ENCODE measurements at places on chromosomes 4 and X. TPM values are rescaled to one million over a fixed set of nuclear protein-coding genes. Genes with fewer than 3 reads are reported as not detected.

Gene STOX2
- total RNA-seq, result 35.3 TPM

Gene MAD2L1
- 0.89 TPM for total RNA-seq

Gene PRSS12
- total RNA-seq, result 0.56 TPM

DNA sequence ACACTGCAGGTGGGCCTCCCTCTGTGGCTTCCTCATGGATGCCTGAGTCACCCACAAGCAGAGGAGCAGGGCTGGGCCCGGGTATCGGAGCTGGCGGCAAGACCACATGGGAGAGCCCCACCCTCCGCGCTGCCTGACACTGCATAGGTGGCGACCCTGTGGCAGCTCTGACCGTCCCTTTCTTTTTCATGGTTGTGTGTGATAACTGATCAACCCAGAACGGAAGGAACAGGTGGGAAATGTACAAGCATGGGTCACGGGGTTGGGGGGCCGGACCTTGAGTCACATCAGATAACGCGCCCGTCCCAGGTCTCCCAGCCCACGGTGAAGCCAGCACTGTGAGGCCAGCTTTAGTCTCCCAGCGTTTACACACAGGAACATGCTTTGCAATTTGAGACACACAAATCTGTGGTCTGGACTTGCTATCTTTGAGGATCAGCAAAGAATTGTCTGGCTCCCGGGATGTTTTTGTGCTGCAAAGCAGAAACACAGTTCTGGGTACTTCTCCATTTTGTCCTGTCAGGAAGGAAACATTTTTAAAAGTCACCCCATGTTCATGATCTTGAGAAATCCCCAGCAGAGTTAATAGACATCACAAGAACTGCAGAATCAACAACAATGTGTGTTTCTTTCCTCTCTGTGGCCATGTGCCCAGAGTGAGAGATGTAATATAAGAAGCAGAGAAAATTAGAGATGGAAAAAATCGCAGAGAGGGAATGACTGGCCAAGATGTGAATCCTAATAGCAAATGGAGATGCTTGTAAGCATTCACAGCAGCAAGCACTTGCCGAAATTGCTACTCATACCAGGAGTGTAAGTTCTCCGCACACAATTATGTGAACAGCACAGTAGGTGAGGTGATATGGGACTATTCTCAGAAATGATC is 70.1 kb upstream of the CBR4 start:
- H3K36me3 ChIP-seq, result no peaks in the 10 kb centered on the region
- peaks cover 12% of the 10 kb centered on the region for H3K4me1 ChIP-seq
- no peak overlapping the region for H3K4me3 ChIP-seq
- peak overlapping the region; percentile 87 for H3K27ac ChIP-seq
- H3K27me3 ChIP-seq, result no peaks in the 10 kb centered on the region
- DNase-seq, result peak; percentile 62

- no peaks in the 10 kb centered on the region for H3K27me3 ChIP-seq
- H3K4me3 ChIP-seq, result no peak overlapping the region
- DNase-seq, result no peak
- H3K27ac ChIP-seq, result no peak overlapping the region
- no peaks in the 10 kb centered on the region for H3K4me1 ChIP-seq
- H3K36me3 ChIP-seq, result no peaks in the 10 kb centered on the region
Observed at GRCh38 chr4:181365671-181366070, 877.5 kb upstream of the TENM3 start.

- no peak overlapping the region for H3K4me3 ChIP-seq
- DNase-seq, result no peak
- peaks cover 6% of the 10 kb centered on the region for H3K4me1 ChIP-seq
- no peaks in the 10 kb centered on the region for H3K36me3 ChIP-seq
Observed at GRCh38 chr4:138113819-138114400, 128.2 kb downstream of the SLC7A11 start.

DNA sequence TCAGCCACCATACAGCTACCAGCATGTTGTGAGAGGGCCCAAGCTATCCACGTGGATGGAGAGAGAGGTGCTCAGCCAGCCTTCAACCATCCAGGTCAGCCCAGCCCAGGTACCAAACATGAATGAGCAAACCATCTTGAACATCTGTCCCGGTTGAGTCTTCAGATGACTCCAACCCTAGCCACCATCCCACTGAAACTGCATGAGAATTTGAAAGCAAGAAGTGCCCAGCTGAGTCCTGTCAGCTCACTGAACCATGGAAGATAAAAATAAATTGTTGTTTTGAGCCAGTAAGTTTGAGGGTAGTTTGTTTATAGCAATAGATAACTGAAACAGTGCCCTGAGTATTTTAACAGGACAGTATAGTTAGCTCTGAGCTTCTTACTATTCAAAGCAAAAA is 7.3 kb upstream of the SEL1L3 start:
- no peaks in the 10 kb centered on the region for H3K4me1 ChIP-seq
- no peaks in the 10 kb centered on the region for H3K27me3 ChIP-seq
- H3K4me3 ChIP-seq, result no peak overlapping the region
- no peaks in the 10 kb centered on the region for H3K36me3 ChIP-seq
- no peak for DNase-seq

DNA sequence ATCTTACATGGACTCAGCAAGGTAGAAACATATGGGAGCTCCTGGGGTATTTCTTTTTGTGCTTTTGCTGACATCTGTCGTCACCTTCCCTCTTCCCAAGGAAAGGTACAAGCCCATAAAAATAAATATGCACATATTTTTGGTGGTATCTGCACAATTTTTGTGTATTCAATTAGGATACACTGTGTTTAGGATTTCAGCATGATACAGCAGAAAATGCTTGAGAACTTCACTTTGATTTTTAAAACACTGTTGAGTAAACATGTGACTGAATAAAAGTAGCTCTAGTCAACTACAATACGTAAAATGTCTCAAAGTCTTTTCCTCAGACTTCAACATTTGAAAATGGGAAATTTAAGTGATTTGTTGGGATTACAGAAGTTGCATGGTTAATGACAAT is 99.4 kb upstream of the SPANXC start:
- H3K27me3 ChIP-seq, result no peaks in the 10 kb centered on the region
- H3K27ac ChIP-seq, result no peak overlapping the region
- DNase-seq, result no peak
- H3K4me1 ChIP-seq, result no peaks in the 10 kb centered on the region

DNA sequence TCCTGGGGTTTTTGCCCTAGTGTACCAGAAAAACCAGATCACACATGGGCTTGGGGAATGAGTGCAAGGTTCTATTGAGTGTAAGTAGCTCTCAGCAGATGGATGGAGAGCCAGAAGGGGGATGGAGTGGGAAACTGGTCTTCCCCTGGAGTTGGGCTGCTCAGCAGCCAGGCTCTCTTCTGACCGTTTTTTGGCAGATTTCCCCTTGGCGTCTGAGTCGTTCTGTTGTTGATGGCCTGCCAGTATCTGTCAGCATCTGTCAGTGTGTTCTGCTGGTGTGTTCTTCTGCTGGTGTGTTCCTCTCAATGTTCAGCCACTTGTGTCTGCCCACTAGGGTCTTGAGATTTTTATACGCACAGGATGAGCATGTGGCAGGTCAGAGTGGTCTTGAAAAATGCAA is 633.9 kb upstream of the CPEB2 start:
- no peaks in the 10 kb centered on the region for H3K36me3 ChIP-seq
- DNase-seq, result no peak
- no peaks in the 10 kb centered on the region for H3K4me1 ChIP-seq
- H3K27ac ChIP-seq, result no peak overlapping the region

DNA sequence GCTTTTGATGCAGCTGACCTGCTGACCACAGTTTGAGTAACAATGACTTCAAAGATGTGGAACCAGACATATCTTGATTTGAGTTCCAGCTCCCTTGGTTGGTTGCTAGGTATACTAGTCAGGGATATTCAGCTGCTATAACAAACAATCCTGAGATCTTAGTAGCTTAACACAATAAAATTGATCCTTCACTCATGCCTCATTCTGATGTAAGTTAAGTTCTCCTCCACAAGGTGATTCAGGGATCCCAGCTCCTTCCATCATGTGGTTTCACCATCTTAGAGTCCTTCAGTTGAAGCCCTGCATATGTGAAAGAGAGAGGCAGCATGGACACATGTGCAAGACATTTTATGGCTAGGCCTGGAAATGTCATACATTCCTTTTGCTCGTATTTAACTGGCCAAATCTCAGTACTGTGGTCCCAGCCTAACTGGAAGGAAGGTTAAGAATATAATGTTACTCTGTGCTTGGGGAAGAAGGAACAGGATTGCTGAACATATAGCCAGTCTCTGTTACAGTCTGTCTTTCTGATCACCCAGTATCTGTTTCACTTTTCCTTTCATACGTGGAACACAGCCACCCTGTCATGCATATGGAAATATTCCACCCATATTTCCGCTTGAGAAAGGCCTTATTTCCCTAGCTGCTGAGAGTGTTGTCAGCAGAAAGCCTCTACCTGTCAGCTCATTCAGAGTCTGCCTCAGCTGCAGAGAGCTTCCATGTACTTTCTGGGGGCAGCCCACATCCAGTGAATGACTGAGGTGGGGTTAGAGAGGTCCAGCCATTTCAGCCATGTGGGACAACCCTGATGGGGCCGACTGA is 7.1 kb downstream of the SMIM9 start:
- H3K27ac ChIP-seq, result no peak overlapping the region
- no peak overlapping the region for H3K4me3 ChIP-seq
- H3K36me3 ChIP-seq, result no peaks in the 10 kb centered on the region
- no peak for DNase-seq
- H3K27me3 ChIP-seq, result no peaks in the 10 kb centered on the region

GRCh38 chr4:177271915-177272766 is 37.5 kb upstream of the NEIL3 start:
- DNase-seq, result no peak
- no peaks in the 10 kb centered on the region for H3K4me1 ChIP-seq
- no peaks in the 10 kb centered on the region for H3K27me3 ChIP-seq
- H3K27ac ChIP-seq, result no peak overlapping the region
- no peaks in the 10 kb centered on the region for H3K36me3 ChIP-seq

DNA sequence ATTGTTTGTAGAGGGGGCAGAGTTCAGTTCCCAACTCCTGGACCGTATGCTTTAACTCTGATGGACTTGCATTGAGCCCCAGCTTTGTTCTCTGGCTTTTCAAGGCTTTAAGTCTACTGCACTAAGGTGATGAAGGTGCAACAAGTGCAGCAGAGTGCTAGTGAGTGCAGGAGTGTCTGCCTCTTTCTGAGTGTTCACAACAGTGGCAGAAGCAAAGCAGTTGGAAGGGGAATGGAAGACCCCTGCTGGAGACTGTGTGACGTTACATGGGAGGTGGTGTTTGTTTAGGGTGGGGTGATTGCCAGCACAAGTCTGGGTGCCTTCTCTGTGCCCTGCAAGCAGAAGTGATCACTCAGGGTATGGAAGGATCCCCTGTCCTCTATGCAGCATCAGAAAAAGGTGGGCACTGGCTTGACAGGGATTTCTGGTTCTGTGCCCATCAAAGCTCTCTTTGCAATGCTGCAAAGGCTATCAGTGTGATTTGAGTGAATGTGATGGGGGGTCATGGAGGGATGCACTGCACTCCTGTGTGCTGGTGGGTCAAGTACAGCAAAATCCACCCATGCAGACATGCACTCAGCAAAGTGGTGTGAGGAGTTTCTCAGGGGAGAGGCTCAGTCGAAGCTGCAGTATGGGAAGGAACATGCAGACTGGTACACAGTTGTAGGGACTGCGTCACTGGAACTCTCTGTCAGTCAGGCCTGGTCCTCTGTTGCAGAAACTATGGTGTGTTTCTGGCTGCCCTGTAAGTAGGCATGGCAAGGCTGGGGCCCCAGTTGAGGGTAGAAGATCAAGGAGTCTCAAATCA is 70.9 kb upstream of the UGT2B7 start:
- no peak overlapping the region for H3K27ac ChIP-seq
- H3K27me3 ChIP-seq, result no peaks in the 10 kb centered on the region
- no peak overlapping the region for H3K4me3 ChIP-seq
- H3K36me3 ChIP-seq, result no peaks in the 10 kb centered on the region

GRCh38 chrX:69237236-69237635 is 72.0 kb upstream of the PJA1 start:
- no peak overlapping the region for H3K27ac ChIP-seq
- peaks cover 4% of the 10 kb centered on the region for H3K4me1 ChIP-seq
- H3K4me3 ChIP-seq, result no peak overlapping the region
- no peaks in the 10 kb centered on the region for H3K27me3 ChIP-seq

DNA sequence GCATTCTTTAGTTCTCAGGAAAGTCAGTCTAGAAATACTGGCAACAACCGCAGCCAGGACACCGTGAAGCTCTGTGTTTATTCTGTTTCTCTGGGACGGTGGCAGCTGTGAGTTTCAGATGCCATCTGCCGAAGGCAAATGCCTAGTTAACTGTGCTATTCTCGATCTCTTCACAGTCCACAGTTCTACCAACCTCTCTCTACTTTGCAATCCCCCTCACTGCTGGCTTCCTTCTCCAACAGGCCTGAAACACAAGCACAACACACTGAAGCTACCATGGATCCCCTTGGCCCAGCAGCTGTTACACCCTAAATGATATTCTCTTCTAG is 118.8 kb downstream of the ZNF827 start:
- no peak overlapping the region for H3K27ac ChIP-seq
- H3K27me3 ChIP-seq, result no peaks in the 10 kb centered on the region
- no peaks in the 10 kb centered on the region for H3K36me3 ChIP-seq
- H3K4me3 ChIP-seq, result no peak overlapping the region

DNA sequence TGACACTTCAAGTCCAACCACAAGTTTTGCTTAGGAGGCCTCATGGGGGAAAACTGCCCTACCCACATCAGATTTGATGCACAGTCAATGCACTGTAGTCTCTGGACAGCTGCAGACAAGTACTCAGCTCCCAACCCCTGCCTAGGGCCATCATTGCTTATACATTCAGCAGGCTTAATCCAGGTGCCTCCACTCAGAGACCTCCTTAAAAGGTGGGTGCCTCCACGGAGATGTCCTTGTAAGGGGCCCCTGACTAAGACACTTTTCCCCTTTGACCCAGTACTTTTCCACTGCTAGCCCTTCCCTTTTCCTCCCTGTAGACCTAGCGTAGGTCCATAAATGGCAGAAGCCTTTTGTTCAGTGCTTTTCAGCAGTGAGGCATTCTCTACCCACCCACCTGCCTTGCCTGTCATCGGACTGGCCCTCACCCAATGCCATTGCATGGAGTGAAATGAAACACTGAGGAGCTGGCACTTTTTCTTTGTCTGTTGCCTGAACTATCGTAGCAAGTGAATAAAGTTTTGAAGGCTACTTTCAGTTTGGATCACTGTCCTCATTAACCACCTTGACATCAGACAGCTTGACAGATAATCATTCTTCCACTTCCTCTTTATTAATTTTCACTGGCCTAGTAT is 23.8 kb upstream of the PLK4 start:
- peak; percentile 21 for DNase-seq
- no peak overlapping the region for H3K27ac ChIP-seq
- H3K27me3 ChIP-seq, result no peaks in the 10 kb centered on the region
- no peaks in the 10 kb centered on the region for H3K36me3 ChIP-seq
- H3K4me3 ChIP-seq, result no peak overlapping the region
- peaks cover 5% of the 10 kb centered on the region for H3K4me1 ChIP-seq

DNA sequence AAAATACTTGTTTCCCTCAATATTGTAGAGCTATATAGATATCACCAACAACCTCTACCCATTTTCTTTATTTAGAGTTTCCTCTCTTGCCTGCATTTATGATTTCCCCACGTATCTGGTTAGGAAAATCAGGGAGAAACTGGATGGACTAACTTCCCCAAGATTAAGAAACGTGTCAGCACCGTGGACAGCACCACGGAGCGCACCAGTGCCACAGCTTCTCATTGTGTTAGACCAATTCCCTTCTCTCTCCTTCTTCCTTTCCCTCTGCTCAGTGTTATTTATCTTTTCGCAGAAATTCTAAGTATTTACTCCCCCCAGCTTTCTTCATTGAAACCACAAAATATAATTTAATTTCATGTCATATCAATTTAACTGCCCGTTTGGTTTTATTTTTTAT is 568.6 kb upstream of the BOD1L1 start:
- no peak overlapping the region for H3K27ac ChIP-seq
- peak; percentile 43 for DNase-seq
- no peaks in the 10 kb centered on the region for H3K4me1 ChIP-seq
